ENCODE measurements at places on chromosomes 1 and 21.
A peak's percentile ranks its signal among the peaks of the same experiment; 100 is the strongest.

GRCh38 chr21:44708213-44708865 is 3.0 kb downstream of the TSPEAR start:
- DNase-seq = no peak

DNA sequence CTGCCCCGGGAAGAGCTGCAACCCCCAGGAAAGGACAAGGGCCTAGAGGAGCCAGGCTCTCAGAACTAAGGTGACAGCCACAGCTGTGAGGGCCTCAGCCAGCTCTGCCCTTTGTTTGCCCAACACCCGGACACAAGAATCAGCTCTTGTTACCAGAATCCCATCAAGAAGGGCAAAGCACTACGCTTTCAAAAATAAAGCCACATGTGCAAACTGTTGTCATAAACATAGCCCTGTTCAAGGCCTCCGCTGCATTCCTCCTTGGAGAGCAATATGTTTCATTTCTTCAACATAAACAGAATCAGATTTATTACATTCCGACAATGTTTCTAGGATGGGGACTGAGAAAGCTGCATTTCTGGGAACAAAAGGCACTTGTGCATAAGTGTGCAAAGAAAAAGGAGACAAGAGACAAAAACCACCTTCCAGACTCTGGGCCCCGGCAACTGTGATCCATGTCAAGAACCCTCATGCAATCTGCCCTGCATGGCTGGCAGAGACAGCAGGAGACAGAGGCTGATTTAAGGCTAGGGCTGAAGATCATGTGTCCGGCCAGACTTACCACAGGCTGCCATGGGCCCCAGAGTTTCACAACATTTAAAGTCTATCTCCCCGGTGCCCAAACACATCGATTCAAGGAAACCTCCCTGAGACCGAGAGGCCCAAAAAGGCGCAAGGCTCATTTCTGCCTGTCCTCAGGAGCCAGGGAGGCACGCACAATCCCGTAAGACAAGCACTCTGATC is 71.0 kb downstream of the SSBP3 start:
- DNase-seq = no peak

- DNase-seq = no peak
These were observed 57.6 kb downstream of the OLFML2B start for GRCh38 chr1:161966067-161966466.

- no peak for DNase-seq
These were observed 20.7 kb downstream of the IGSF21 start for GRCh38 chr1:18128298-18128697.

DNA sequence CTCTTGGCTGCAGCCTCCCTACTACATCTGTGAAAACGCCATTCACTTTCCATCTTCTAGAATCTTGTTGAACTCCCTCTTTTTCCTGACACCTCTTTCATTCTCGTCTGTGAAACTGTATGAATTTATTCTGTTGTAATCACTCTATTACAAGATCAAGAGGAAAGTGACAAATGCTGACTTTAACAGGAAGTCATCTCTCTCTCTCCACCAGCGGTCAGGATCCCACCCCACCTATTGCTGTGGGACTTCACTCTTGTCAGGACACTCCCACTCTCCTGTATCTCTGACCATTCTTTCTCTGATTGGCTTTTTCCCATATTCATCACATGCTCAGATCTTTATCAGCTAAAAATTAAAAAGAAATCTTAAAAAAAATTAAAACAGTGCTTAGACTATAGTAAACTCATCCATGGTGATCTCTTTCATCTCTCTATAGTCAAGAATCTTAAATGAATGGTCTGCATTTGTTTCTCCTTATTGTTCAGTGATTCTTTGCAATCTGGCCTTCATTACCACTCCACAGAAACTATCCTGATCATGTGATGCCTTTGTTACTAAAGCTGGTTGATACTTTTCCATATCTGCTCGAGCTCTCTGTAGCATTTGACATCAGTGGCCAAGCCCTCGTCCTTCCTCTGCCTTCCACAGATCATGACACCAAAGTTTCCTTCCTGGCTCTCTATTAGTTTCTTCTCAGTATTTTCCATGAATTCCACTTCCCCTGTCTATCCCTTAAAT is 113.6 kb downstream of the UCHL5 start:
- DNase-seq = no peak

DNA sequence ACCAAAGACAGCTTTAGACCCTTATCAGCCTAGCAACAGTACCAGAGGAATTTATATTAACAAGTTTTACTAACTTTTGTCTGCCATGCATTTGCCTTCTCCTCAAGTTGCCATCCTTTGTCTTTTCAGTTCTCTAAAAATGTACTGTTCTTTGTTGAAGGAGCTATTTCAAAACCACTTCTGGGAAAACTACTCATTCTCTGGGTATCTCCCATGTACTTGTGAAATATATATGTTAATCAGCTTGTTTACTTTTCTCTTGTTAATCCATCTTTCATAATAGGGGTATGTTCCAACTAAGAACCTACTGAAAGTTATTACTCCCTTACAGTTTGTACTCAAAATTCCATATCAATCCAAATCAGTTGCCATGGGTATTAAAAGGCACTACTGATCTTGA is 16.3 kb downstream of the DPYD start:
- DNase-seq = no peak

DNA sequence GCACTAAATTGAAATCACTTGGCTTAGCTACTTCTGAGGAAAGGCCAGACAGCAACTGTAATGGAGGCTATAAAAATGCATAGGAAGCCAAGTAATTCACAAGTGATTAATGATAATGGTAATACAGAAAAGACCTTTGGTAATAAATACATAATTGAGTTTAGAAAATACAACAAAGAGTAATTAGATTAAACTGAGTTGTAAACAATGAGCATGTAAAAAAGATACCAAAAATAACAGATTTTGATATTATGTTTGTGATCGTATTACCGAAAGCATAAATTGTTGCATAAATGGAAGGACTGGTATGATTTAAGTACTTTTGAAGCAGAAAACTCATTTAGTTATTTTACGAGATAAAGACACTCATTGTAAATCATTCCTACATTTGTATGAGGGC is 556.7 kb upstream of the TMPRSS15 start:
- no peak for DNase-seq

DNA sequence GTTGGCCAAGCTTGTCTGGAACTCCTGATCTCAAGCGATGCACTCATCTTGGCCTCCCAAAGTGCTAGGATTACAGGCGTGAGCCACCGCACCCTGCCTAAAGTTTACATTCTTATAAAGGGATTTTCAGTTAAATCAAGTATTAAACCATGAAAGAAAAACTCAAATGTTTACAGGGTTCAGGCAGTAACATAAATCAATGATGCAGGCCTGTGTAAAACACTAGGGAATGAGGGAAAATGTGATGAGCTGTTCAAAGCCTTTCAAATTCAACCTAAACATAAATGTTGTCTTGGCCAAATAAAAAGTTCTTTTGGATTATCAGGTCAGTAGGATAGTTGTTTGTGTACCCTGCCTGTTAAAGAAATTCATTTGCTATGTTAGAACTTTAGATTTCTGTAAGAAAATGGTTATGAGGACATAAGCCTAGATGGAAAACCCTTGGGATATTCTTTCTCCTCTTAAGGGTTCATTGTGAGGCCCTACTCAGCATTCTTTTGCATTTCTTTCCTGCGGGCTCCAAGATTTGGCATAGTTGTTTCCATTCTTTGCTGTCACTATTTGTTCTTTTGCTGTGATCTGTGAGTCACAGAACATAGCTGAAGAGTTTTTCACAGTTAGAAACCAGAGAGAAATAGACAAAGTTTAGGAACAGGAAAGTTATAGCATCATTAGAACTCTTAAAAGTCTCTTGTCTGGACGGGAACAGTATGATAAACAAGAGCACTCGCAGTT is 8.9 kb upstream of the ZRANB2 start:
- no peak for DNase-seq

DNA sequence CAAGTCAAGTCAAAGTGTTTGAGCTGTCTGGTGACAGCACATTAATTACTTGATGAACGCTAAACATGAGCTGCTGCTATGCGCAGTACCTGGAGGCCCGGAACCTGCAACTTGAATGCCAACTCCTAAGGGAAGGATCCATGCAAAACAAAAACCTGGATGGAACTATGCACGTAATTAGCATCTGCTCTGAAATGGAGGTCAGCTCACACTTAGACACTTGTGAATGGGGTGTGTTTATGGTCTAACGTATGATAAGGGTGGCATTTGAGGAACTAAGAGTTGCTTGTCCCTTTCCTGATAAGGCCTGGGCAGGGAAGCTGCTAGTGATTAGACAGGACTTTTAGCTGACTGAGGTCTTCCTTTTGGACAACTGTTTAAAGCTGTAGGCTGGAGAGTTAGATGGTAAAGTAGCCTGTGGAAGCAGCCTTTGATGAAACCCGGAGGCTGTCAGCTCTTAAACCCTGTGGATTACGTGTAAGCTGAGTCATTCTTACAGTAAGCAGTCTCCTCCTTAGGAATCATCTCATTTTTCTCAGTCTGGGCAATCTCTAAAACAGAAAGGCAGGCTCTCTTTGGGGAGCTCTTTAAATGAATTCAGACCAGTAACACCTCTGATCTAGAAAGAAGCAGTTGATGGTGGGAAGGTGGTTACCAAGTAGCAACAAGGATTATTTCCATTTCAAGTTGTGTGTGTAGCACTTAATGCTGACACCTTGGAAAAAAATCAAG is 6.8 kb downstream of the TENT5C start:
- no peak for DNase-seq

DNA sequence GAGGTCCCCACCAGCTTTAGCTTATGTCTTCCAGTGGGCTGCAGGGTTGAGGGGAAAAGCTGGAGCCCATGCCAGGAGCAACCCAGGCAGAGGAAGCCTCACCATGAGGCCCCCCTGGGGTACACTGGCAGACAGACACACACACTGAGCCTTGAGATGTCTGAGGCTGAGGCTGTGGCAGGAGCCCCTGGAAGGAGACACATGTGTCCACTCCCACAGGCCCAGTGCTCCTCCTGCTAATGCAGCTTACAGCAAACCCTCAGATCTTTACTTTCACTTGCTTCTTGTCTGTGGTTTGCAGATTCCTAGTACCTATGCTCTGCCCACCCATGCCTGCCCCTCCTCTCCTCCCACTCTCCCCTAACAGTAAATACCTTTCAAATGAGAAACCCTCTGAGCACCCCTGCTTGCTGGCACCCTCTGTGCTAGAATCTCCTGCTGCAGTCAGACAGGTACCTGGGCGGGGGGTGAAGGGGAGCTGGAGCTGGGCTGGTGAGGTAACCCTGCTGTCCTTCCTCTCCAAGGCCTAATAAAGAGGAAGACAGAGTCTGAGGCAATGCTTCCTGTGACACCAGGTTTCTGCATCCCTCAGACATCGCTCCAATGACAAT is 63.4 kb upstream of the NEK2 start:
- DNase-seq = no peak

DNA sequence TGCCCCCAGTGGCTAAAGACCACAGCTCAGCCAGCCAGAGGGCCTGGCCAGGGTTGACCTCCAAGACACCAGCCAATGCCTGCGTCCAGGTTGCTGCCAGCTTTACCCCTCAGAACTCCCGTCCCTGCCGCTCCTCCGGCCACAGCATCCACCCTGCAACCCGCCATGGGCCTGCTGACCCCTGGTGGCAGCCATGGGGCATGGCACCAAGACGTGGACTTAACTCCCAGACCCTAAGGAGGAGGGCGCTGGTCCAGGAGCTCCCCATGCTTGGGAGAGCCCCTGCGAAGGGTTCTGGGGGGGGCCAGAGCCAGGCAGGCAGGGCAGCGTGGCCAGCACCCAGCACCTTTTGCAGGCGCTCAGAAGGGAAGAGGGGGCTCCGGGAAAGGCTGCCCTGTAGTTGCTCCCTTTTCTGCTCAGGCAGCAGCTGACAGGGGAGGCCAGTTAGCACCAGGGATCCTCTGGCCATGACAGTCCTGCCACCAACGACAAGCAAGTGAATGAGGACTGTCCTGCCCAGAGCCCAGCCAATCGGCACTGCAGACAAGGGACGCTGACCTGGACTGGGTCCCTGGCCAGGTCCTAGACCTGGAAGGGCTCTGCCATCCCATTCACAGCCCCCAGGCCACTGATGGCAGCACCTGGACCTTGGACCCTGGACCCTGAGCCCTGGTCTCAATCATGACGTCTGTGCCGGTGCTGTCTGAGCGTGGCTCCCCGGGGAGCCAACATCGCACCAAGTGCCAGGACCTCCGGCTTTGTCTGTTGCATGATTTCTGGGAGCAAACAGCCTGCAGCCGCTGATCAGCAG is 246.2 kb downstream of the NPHP4 start:
- DNase-seq = peak; percentile 50

- no peak for DNase-seq
These were observed 61.7 kb upstream of the TNFSF4 start for GRCh38 chr1:173268786-173269277.

GRCh38 chr1:94698759-94699502 is 121.2 kb upstream of the SLC44A3 start:
- no peak for DNase-seq

DNA sequence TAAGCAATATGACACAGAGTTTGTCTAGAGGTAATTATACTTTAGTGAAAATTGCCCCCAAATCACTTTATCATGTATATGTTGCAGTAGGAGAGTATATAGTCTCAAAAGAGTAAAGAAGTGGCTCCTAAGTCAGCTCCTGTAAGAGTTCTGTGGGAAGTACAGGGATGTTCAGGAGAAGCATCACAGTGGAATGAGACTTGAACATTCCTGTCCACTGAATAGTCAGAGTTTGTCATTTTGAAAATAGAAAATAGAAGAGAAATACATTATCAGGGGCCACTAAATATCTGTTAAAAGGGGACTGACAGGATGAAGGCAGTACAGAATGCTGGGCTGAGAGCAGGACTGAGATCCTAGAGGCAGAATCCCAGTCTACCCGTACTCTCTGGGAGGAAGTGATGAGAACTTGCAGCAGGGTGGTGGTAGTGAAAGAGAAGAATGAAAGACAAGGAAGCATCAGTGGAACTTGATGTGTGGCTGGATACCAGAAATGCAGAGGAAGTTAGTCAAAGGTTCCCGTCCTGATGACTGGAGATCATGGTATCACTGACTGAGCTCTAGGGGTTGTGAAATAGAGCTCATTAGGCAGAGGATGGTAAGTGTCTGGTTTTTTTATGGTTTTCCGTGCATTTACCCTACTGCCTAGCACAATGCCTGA is 153.4 kb downstream of the FMN2 start:
- no peak for DNase-seq

- DNase-seq = no peak
These were observed 127.3 kb downstream of the HLCS start for GRCh38 chr21:36839123-36839522.

DNA sequence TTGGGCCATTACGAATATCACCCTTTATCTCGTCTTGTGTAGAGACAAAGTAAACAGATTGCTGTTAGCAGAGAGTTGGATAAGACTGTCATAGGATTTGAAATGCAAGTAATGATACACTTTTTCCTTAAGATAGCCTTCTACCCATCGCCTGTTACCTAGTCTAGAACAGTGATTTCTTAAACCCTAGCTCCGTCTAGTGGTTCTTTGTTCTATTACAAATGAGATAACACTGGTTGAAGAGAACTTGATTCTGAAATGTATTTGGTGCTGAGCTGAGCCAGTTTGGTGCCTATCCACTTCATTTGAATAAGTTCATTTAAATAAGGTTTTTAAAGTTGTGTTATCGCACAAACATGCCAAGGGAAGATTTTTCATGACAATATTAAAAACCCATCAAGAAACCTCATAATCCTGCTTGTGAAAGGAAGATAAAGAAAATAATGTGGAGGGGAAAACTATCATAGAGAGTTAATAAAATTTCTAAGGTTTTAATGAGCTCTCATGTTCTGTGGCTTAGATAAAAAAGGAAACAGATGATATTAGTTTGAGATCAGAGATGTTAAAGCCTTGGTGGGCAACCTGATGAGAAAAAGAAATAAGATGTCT is 1.5 kb upstream of the KCNH1 start:
- DNase-seq = no peak

GRCh38 chr1:59730759-59731478 is 83.8 kb upstream of the HOOK1 start:
- DNase-seq = no peak

GRCh38 chr1:197519741-197520334 is 251.8 kb downstream of the CRB1 start:
- no peak for DNase-seq

- no peak for DNase-seq
These were observed 104.1 kb downstream of the DISP1 start for GRCh38 chr1:222918801-222919477.
